ENCODE measurements at places on chromosomes 1 and 21.

- DNase-seq: peak; percentile 57
Observed at GRCh38 chr21:44800971-44801467, 601 bp downstream of the UBE2G2 start.

- no peak for DNase-seq
Observed at GRCh38 chr1:216140730-216141524, 282.3 kb downstream of the USH2A start.

DNA sequence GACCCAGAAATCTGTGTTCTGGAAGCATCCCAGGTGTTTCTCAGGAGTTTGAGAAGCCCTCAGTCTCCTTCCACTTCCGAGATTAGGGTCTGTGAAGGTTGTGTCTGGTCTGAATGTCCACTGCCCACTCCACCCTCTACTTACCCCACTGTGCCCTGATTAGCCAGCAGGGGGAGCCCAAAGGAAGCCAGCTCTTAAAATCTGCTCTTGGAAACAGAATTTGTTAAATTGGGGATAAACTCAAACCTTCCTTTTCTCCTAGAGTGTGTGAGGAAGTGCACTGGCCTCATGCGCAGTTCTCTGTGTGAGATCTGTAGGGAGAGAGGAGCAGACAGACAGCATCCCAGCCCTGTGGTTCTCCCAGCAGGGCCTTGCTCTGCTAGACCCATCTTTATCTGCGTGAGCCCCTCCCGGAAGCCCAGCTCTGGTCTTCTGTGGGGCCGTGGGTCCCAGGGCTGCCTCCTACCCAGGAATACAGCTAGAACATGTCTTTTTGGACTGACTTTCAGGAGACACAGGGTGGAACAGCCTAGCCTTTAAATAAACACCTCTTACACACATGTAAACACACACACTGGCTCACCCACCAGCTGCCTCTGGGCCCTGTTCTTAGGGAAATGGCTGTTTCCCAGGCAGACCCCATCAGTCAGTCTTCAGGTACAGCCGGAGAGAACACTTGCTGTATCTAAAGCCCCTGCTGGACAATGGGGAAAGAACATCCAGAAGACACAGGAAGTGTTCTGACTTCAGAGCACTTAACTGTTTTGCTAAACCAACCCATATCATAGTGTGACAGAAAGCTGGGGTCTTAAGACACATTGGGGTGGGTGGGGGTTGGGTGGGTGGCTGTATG lies 52.2 kb downstream of the SMYD2 start:
- peak; percentile 32 for DNase-seq

DNA sequence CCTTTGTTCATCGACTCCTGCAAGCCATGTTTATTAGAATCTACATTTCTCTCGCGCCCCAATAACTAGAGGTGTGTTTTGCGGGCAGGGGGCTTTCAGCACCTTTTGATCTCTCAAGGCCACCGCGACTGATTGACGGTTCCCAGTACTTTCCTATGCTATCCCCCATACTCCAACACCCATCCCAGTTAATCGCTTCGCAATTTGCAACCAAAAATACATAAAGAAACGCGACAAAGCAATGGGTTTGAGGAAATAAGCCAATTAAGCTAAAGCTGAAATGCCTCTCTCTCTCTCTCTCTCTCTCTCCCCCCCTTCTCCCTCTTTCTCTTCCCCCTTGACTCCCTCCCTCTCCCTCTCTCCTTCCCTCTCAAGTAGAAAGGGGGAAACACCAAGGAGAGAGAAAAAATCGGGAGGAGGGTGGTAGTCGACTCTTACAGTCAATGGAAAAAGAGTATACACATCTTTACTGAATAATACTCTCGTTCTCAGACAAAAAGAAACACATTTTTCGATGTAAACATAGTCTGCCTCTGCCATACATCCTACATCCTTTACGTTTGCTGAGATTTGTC lies 128.0 kb upstream of the DPYD start:
- DNase-seq: no peak

DNA sequence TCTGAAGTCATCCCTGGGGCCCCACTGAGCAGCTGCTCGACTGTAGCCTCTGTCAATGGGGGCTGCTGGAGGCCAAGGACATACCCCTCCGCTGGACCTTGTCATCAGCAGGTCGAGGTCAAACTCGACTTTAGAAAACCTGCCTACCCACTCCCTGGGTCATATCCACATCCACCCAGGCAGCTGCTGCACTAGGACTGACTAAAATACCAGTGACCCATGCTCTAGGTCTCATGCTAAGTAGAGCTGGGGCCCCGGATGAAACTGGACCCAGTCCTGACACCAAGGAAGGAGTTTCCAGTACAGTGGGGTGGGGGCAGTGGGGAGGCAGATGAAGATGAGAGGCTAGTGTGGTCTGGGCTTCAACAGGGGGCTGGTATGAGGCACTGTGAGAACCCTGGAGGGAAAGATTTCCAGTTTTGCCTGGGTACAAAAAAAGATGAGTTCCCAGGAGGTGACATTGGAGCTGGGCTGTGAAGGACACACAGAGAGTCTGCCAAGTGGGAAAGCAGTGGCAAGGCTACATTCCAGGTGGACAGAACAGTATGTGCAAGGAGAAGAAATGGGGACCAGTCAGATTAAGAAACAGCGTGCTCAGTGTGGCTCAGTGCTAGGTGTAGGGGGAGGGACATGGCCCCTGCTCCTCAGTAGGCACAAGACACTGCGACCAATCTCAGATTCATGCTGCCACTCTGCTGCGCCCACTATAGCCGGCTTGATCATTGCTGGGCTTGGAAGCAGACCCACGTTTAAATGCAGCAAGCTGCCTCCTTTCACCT lies 12.4 kb downstream of the SLC2A1 start:
- DNase-seq: no peak

- DNase-seq: no peak
Observed at GRCh38 chr1:55943721-55944435, 635.5 kb downstream of the PLPP3 start.

DNA sequence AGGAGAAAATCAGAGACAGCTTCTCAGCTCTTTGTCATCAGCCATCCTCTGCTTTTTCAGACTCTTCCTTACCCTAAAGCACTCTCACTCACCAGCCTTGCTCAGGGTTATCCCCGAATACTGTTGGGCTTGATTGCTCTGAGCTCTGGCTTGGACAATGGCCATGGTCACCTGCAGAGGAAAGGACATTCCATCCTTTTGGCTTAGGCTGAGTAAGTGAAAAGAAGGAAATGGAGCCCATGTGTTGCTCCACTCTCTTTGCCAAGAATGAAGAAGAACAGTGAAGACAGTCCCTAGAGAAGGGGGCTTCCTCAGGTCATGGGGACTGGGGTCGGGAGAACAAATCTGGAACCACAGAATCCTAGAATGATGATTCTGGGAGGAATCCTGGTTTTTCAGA lies 2.3 kb downstream of the MTMR11 start:
- DNase-seq: no peak

GRCh38 chr1:47617381-47618221 lies 179.8 kb downstream of the FOXD2 start:
- DNase-seq: no peak

DNA sequence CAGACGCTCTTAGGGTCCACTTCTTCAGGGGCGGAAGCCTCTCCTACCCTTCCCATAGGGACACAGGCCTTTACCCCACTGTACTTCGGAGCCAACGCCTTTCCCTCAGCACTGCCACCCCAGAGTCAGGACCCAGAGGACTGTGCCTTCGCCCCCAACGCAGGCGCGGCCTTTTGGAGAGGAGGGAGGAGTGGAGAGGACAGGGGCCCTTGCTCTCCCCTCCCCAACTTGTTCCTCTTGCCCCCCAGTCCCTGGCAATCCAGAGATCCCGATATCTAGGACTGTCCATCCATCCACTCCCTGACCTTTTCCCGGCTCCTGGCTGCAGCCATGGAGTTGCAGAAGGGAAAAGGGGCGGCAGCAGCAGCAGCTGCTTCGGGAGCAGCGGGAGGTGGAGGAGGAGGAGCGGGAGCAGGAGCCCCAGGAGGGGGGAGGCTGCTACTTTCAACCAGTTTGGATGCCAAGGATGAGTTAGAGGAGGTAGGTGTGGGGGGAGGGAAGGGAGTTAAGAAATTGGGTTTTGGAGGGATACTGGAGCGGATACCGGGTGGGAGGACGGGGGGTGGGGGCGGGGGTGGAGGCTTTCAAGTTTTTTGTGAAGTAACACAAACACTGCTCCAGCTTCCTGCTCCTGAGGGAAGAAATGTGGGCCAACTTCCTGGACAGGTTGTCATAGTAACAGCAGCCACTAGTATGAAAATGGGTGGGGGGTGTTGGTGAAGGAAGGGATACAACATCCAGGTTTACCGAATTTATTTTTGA lies 636 bp downstream of the INTS3 start:
- DNase-seq: no peak

DNA sequence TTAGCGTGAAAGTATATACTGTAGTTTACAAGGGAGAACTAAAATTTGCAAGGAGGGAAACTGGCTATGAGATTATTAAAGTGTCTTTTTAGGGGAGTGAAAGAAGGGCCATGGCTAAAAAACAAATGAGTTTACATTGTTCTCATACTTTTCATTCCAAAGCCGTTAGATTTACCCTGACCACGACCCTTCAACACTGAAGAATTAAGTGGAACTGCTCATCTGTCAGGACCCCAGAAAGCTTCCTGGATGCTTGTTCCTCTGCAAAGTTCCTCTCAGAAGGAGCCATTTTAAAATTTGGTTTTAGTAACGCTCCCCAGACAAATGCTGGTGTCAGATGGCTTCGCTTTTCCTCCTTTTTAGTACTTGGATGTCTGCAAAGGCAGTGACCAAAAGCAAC lies 82.7 kb upstream of the ZBTB18 start:
- no peak for DNase-seq

DNA sequence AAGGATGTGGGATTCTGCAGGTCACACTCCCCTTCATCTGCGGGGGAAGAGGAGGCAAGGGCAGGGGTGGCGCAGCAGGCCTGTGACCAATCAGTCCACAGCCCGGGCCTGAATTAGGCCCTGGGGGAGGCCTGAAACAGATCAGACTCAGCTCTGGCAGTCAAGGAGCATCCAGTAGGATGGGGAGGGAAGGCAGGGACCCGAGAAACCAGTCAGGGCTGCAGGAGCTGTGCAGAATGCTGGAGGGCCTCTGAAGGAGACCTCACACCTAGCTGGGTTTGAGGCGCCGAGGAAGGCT lies 12.7 kb downstream of the TNNT2 start:
- DNase-seq: no peak

DNA sequence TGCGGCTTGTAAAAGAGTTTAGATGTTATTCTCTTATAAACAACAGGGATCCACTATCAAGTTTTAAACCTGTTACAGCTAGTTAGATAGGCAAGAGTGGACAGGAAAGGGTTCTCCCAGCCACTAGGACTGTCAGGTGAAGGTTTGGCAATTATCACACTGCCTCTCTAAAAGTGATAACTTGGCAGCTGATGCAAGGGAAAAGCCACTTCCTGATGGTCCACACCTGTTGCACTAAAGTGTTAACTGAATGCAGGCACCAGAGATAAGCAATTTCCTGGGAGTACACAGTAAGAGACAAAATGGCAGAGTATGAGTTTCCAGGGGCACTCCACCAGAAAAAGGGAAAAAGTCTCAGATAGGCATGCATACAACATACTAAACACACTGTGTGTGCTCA lies 99.4 kb downstream of the VAV3 start:
- DNase-seq: no peak

GRCh38 chr1:14128096-14128495 lies 428.1 kb downstream of the PRDM2 start:
- no peak for DNase-seq

GRCh38 chr1:198713081-198713480 lies 74.2 kb downstream of the PTPRC start:
- DNase-seq: no peak

- DNase-seq: no peak
Observed at GRCh38 chr21:15363921-15364320, 299.1 kb upstream of the NRIP1 start.

- DNase-seq: no peak
Observed at GRCh38 chr1:161115132-161115711, 2.6 kb downstream of the PFDN2 start.

DNA sequence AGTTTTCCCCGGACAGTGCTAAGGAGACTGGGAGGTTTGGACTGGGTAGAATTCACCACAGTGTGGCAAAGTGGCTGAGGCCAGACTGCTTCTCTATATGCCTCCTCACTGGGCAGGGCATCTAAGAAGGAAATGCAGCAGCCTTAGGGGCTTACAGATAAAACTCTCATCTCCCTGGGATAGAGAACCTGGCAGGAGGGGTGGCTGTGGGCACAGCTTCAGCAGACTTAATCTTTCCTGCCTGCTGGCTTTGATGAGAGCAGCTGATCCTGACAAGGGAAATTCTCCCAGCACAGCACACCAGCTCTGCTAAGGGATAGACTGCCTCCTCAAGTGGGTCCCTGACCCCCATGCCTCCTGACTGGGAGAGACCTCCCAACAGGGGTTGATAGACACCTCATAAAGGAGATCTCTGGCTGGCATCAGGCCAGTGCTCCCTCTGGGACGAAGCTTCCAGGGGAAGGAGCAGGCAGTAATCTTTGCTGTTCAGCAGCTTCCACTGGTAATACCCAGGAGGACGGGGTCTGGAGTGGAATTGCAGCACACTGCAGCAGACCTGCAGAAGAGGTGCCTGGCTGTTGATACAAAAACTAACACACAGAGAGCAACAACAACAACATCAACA lies 25.2 kb downstream of the KIFAP3 start:
- no peak for DNase-seq
